ENCODE measurements at places on chromosomes 12 and 14.

DNA sequence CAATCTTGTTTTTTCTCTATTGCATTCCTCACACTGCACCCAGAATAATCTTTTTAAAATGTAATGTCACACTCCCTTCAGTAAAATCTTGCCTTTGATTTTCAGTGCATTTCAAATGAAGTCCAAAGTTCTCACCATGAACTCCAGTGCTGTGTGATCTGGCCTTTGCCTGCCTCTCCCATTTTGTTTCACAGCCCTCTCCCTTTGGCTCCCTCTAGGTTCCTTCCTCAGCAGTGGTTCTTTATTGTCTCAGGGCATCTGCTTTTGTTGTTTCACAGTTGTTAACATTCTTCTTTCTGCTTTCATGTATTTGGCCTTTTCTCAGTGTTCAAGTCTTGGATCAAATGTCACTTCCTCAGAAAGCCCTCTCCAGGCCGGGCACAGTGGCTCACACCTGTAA lies 84.5 kb upstream of the AMN1 start:
- DNase-seq: no peak

- DNase-seq: peak; percentile 83
These were observed 13.6 kb downstream of the VEZT start for GRCh38 chr12:95231190-95231589.

DNA sequence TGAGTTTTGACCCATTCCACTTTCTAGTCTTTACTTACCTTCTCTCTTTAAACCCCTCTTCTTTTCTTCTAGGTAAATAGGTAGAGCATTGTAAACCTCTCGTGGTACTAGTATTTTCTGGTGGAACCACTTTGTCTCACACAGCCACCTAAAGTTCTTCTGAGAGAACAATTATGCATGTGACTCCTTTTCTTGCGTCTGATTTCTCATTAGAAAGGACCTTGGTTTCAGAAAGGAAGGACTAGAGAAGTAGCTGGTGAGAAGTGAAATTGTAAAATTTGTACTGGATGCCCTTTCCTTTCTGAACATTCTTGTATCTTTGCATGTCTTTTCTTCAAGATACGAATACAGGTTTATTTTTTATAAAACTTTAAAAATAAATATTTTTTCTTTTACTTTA lies 99.0 kb downstream of the NUBPL start:
- DNase-seq: no peak

DNA sequence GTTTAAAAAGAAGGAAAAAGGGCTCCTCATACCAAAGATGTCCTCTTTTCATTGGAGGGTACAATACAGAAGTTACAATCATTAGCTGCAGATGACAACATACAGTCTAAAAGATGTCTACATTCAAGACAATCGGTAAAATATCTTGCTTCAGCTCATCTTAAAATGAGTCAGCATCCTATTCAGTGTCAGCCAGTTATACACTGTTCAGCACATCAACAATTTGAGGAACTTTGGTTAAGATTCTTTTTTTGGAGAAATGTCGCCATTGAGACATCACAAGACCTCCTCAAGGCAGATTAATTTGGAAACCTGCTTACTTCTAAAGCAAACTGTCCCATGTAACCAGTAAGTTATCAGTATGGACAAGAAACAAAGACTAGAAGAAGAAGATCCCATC lies 100.7 kb upstream of the SLC38A4 start:
- DNase-seq: no peak

- DNase-seq: no peak
These were observed 4.4 kb upstream of the CD27 start for GRCh38 chr12:6440391-6440790.

DNA sequence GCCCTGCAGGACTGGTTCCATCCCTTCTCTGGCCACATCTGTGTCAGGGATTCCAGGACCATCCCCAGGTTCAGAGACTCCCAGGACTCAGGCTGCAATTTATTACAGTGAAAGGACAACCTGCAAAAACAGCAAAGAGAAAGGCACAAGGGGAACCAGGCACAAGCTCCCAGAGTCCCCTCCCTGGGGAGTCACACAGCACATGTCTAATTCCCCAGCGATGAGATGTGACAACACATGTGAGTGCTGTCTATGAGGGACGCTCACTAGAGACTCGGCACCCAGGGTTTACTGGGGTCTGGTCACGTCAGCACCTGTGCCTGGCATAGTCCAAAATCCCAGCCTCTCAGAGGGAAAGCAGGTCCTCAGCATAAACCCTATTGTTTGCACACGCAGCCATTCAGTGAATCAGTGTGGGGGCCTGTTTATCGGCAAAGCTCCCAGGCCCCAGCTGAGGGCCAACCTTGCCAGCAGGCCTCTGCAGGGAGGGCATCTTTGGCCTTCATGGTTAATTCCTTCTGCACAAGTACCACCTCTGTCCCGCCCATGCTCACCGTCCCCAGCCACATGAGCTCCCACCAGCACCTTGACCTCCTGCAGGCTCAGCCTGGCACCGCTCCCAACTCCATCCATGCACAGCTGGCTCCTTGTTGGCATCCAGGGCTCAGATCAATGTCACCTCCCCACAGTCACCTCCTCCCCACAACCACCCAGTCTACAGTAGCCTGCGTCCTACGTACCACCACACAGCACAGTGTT lies 198.9 kb upstream of the SFSWAP start:
- DNase-seq: no peak

GRCh38 chr12:120468325-120468820 lies 1.2 kb downstream of the SRSF9 start:
- peak; percentile 65 for DNase-seq

DNA sequence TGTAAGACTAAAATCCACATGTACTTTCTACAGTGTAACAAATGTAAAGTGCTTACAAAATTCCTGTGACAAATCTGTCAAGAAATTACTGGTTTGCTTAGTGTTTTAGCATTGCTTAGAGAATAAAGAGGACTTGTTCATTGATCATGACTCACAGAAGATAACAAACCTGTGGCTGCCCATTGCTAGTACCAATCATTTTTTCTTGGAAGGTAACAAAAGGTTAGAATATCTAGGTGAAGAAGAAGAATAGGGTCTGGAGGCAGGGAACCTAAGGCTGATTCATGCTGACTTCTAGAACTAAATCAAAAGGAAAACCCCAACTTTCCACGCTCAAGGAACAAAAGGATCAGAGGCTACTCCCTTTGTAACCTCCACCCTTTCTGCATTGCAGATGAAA lies 232.7 kb upstream of the ABCD2 start:
- DNase-seq: no peak

DNA sequence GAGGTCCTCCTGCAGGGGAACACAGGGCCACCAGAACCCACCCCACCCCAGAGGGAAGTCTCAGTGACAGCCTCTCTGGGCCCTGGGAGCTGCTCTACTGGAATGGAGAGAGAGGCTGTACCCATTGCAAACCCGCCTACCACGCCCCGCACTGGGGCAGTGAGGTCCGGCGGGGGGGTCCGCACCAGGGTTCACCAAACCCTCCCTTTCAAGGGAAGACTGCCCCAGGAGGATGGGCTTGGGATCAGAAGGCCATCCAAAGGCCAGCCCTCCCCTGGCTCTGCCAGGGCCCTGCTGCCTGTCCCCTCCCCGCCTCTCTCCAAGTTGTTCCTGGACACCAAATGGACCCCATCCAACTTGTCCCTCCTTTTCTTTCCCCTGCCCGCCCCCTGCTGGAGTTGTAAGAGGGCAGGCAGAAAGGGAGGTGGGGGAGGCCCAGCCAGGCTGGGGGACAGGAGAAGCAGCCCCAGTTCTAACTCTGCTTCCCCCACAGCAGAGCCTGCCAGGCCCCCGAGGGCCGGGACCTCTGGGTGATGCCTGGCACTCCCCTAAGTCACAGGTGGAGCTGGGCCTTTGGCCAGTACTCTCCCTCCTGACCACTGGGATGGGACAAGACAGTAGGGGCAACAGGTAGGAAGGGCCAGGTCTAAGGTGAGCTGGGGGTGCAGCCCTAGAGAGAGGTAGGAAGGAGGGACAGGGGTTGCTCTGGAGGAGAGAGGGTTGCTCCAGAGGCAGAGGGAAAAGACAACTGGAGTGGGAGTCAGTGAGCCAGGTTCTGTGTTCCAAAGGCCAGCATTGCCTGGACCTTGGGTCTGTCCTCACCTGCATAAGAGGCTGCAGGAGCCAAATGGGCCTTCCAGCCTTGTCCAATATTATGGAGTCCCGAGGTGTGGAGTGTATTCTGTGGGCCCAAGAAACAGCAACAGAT lies 3.2 kb upstream of the DIO3 start:
- DNase-seq: no peak

GRCh38 chr14:34951286-34951685 lies 31.5 kb upstream of the SRP54 start:
- DNase-seq: peak; percentile 85

DNA sequence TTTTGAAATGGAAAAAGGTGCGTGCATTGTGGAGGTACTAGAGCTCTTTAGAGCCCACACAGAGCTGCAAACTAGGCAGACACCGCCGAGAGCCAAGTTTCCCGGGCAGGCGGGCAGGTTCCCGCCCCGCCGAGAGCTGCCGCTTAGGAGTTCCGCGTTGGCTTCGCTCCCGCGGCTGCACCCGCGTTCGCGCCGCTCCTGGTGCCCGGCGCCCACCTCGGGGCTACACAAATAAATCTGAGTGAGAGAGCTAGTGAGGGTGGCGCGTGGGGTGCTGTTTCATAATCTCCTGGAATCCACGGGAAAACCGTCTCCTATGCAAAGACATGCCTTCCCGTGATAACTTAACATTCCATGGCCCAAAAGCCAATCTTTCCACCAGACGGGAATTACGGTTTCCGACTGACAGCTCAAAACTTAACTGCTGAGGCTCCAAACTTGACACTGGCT lies 645 bp downstream of the KITLG start:
- DNase-seq: no peak

DNA sequence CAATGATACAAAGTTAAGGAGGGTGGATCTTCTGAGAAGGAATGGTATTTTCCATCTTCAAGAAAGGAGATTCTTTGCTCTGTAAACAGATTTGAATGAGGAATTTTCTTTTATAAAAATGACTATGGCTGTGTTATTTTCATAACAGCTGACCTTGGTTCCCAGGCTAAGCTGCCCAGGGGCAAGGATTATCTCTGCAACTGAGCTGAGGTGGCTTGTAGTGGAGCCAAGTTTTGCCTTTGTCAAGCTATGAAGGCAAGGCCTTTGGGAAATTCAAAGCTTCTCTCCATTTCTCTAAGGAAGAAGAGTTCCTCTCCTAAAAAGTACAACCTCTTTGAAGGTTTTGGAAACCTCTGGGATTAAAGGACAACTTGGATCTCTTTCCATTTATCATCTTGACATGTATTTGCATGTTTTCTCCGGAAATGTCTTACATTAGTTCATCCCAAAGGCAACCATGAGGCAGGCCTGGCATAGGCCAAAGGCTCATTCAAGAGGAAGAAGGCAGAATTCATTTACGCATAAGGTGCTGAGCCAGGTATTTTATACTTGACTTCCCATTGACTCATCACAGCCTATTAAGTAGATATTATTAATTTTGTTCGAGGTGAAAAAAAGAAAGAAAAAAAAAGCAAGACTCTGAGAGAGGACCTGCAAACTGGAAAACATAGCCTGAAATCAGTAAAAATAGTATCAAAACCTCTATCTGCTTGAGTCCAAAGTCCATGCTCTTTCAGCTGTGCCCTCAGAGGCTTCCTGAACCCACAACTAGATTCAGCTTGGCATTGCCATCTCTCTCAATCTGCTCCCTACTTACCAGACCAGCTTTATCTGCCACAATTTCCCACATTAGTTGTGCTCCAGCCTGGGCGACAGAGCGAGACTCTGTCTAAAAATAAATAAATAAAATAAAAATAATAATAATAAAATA lies 24.0 kb upstream of the CKAP4 start:
- DNase-seq: peak; percentile 47

DNA sequence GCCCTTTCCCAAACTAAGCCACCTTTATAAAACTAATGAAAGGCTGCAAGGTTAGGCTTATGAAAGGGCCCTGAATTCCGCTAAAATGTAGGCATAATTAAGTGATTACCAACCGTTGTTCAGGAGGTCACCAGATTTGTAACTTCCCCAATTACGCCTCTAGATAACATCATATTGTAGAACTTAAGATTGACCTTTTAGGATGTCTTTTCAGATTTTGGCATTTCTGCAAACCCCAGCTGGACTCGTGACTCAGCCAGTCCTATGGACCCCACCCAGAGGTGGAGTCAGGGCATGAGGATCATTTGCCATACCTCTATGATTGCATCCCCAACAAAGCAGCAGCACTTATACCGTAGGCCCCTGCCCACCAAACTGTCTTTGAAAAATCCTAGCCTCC lies 3.7 kb upstream of the LPCAT3 start:
- no peak for DNase-seq

- no peak for DNase-seq
These were observed 218.5 kb downstream of the NUAK1 start for GRCh38 chr12:105920161-105920684.

DNA sequence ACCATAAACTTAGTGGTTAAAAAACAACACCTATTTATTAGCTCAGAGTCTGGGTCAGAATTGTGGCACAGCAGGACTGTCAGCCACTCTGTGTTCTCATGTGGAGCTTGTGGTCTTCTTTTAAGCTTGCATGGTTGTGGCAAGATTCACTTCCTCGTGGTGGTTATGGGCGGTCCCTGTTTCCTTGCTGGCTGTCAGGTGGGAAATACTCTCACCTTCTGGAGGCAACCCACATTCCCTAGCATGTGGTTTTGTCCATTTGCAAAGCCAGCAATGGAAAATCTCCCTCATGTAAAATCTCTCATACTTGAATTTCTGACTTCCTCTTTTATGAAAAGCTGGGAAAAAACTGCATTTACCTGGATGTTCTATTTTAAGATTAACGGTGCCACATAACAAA lies 229.8 kb downstream of the ALX1 start:
- peak; percentile 3 for DNase-seq

DNA sequence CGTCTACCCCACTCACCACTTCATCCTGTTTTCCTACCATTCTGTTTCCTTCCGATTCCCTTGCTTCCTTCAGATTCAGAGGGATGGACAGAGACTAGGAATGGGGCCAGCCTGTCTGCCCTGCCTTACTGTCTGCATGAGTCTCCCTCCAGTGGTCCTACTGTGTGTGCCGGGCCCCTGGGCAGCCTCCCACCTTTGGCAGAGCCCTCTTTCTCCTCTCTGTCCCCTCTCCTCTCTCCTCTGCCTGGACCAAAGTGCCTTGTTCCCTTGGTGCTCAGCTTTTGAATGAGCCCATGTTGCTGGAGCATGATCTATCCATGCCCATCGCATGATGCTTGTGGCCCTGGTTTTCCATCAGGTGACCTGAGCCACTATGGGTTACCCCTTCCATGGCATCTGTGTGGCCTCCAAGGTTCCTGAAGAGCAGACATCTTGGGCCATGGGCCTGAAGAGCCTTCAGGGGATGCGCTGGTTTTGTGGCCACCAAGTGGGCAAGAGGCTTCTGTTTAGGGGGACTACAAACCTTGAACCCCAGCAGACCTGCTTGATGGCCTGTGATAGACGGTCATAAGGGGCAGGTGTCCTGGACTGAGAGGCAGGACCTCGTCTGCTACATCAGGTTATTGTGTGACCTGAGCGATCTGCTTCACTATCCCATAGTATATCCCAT lies 54.2 kb upstream of the BCL11B start:
- DNase-seq: no peak

Measured in amniotic epithelial cell (primary cell).